CD4-positive, alpha-beta T cell treated with Interleukin-2 at 100 ng/mL for 4 hours (primary cell): ENCODE measurements at places on chromosomes 1 and 21.
A peak's percentile ranks its signal among the peaks of the same experiment; 100 is the strongest.

GRCh38 chr1:29193879-29194455, 12.3 kb upstream of the SRSF4 start:
- no peak for DNase-seq

- no peak for DNase-seq
These were observed 13.9 kb downstream of the KCNK1 start for GRCh38 chr1:233627823-233628222.

GRCh38 chr1:52056163-52056936, at the start of gene BTF3L4:
Gene BTF3L4 (plus strand): TSS chr1:52056295. CDS start chr1:52059848, 3,553 bp downstream.
- DNase-seq: peak; percentile 90

DNA sequence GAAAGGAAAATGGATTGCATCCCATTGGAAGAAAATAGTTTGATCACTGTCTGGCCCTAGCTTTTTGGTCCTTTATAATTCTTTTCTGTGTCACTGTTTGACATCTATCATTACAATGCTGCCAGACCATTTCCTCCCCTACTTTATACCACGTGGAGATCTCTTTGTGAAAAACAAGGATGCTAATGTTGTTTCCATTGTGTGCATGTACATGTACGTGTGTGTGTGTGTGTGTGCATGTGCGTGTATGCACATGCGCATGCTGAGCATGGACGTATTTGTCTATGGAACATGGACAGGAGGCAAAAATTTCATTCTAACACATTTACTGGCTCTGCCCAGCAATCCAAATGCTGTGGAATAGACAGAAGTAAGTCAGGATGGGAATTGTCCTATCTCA, 153.1 kb upstream of the PLXNA2 start:
- DNase-seq: no peak

- no peak for DNase-seq
These were observed 676.1 kb downstream of the PTPRU start for GRCh38 chr1:29912425-29912824.

DNA sequence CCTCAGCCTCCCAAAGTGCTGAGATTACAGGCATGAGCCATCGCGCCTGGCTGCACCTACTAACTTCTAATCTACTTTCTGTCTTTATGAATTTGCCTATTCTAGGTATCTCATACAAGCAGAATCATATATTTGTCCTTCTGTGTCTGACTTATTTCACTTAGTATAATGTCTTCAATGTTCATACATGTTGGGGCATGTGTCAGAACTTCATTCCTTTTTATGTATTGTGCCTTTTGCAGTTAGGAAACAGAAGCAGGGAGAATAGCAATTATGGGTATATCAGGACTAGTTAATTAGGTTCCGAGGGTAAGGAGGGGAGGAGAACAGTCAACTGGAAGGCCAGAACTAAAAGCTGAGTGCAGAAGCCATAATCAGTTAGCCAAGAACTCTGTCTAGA, 18.0 kb upstream of the NIBAN1 start:
- no peak for DNase-seq
